ENCODE measurements at places on chromosomes 16 and 17.
A peak's percentile ranks its signal among the peaks of the same experiment; 100 is the strongest.

DNA sequence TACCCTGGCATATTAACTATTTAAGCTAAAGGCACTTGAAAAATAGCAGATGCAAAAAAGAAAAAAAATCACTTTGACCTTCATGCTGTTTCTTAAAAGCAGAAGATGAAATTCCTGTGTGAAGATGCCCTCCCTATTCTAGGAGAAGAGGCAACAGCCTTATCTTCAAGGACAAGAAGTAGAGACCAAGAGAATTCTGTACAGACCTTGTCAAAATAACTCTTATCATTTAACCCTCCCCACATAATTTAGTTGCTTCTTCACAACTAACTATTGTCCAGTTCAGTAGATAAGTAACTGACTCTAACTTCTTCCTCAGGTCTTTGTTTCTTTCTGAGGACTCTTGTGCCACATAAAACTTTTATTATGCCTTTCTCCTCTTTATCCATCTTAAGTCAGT lies 72.0 kb upstream of the MARCHF10 start:
- no peak for DNase-seq

DNA sequence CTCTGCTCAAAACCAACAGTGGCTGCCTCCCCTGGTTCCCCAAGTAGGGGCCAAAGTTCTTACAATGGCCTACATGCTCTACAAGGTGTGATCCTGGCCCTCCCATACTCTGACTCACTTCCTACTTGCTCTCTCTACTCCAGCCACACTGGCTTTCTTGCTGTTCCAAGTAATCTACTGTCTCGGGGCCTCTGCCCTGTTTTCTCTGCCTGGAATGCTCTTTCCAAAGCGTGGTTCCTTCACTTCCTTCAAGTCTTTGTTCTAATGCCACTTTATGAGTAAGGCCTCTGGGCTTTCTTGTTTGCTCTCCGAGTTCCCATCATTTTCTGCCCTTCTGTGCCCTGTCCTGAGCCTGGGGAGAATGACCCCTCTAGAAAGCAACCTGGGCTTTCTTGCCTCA lies 4.1 kb upstream of the CDH3 start:
- peak; percentile 61 for DNase-seq

DNA sequence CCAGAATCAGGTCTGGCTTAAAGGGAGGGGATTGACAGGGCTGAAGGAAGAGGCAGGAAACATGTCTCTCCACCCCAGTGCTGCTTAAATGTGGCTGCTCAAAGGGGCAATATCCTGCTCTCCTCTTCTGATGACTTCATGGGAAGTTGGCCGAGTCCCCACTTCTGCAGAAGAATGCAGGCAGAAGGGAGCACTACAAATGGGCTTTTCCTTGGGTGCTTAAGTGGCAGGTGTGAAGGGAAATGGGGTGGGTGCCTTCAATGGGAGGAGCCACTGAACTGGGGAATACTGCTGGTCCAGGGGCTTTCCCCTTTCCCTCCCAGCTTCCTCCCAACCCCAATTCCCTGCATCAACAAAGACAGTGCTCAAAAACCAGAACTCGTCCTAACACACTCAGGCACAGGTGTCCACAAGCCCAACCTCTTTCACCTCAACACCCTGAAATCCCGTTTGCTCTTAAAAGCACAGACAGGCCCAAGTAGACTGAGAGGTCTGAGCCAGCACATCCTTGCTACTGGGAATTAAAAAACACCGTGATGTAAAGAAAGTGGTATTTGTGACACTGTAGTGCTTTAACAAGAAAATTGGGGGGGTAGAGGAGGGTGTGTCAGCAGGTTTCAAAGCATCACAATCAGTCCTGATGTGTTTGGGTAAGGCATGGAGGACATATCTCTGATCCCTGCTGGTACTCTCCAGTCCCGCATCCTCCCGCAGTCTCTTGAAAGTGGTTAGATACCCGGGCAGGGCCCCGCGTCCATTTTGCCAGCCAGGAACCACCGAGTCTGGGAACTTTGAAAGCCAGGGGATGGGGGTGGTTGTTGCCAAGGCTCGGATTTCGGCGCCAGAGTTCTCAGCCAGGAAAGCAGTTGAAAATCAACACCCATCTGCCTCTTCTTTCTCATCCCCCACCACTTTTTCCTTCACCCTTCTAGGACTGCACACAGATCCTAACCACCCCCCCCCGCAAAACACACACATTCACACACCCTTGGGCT lies 1.6 kb downstream of the CA10 start:
- DNase-seq = no peak

DNA sequence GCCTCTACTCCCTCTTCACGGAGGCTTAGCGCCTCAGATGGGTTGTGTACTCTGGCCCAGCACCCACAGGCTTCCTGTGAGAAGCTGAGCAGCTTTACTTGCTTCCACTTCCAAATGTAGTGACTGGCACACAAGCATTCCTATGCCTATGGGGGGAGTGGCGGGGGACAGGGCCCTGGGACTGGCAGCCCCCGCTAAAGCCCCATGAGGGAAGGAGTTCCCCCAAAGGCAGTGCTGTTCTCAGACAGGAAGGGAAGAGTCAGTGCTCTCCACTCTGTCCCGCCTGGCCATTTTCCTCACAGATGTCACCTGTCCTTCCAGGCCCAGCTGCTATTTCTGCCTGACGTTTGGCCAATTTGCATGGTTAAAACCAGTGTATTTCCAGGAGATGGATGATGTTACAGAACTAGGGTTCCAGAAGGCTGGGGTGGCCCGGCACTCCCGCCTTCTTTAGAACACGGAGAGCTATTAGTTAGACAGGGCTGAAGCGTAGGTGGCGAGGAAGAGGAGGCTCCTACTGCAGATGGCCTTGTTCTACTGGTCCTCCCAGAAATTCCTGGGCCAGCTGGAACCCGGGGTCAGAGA lies 83.9 kb upstream of the FBXO47 start:
- no peak for DNase-seq

GRCh38 chr17:50346313-50347116 lies 589 bp downstream of the XYLT2 start:
- no peak for DNase-seq

DNA sequence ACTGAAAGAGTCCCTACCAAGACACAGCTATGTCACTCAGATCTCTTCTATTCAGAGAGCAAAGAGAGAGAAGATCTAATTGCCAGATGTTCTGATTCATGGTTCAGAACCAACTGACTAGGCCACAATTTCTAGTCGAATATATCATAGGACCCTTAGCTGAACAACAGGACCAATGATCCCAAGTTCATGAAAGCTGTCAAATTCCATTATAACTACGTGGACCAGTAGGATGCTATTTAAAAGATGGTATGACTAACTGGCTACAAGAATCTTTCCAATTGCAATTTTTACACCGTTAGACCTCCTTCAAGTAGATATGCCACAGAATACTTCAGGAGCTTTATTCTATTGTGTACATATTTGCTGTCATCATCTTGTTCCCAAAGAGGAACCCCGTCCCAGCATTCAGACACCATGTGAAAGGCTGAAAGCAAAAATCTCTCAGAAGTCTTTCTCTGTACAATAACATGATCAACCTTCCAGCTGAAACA lies 26.0 kb downstream of the DCUN1D3 start:
- DNase-seq = no peak

Data from iris pigment epithelial cell (primary cell).